ENCODE measurements at places on chromosomes 2 and 18.

GRCh38 chr2:95728878-95729596 is 137.2 kb downstream of the TRIM43 start:
- peak; percentile 52 for DNase-seq

GRCh38 chr2:31925517-31925916 is 85.3 kb downstream of the MEMO1 start:
- DNase-seq: no peak

DNA sequence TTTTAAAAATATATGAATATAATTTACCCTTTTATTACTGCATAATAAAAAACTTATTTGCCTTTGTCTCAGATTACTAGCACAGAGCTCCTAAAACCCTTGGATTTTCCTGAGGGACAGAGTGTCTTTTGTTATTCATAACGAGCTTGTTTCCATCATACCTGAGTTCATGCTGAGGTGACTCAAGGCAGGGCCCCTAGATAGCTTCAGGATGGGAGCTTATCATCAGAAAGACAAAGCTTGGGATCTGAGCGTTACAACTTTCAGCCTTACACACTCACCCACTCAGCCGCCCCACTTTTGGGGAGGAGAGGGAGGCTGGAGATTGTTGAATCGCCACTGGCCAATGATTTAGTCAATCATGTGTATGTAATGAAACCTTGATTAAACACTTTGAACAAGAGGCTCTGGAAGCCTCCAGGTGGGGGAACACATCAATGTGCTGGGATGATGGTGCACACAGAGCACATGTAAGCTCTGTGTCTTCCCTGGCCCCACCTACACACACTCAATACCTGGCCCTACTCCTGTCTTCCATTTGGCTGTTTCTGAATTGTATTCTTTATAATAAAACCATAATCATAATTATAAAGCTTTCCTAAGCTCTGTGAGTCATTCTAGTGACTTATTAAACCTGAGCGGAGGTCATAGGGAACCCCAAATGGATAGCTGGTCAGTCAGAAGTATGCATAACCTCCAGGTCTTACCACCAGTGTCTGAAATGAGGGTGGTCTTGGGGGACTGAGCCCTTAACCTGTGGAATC is 28.5 kb upstream of the DNAH7 start:
- no peak for DNase-seq

GRCh38 chr2:158969715-158970240 is 1.3 kb downstream of the TANC1 start:
- no peak for DNase-seq

- DNase-seq: no peak
These were observed 1146.9 kb upstream of the NRXN1 start for GRCh38 chr2:52178845-52179244.

DNA sequence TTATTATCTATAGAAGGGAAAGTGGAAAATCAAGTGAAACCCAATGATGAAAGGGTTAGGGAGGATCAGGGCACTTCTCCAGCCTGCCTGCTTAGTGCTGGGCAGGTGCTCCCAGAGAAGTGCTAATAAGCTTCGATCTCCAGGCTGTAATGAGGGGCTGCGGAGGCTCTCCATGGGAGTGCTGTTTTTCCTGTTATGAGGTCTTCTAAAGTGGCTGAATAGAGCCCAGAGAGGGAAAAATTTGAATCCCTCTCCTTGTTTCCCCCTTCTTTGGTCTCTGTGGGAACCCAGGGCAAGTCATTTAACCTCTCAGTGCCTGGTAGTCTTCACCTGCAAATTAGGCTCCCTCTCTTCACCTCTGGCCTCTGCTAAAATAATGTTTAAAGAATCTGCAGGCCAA is 351.7 kb upstream of the DCC start:
- no peak for DNase-seq

- DNase-seq: no peak
These were observed 9.4 kb upstream of the PRLH start for GRCh38 chr2:237556773-237557632.

DNA sequence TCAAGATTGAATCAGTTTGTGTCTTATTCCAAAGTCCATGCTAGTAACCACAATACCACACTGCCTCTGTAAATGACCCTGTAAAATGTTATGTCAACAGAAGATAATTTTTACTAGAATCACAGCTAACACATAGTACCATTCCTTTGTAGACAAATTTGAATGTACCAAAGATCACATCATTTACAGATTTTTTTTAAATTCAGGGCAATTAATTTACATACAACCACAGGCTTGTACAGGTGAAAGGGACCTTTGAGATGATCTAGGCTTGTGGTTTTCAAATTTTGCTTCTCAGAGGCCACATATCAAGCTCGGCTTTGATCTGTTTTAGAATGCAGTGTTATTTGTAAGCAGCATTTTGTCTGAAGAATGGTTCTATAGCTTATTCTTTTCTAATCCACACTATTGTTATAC is 63.8 kb upstream of the PPM1B start:
- no peak for DNase-seq

- no peak for DNase-seq
These were observed 71.3 kb upstream of the ACVR2A start for GRCh38 chr2:147773479-147773878.
